ENCODE measurements at places on chromosomes 12 and 14. TPM values are rescaled to one million over a fixed set of nuclear protein-coding genes. Genes with fewer than 3 reads are reported as not detected.

The DAO gene
- not detected for total RNA-seq

GRCh38 chr12:76927170-76927784 is 48.5 kb upstream of the CSRP2 start:
- no peak overlapping the region for H3K4me3 ChIP-seq
- no peak overlapping the region for H3K27ac ChIP-seq
- H3K36me3 ChIP-seq: no peaks in the 10 kb centered on the region
- peak; percentile 29 for DNase-seq
- H3K27me3 ChIP-seq: no peaks in the 10 kb centered on the region

DNA sequence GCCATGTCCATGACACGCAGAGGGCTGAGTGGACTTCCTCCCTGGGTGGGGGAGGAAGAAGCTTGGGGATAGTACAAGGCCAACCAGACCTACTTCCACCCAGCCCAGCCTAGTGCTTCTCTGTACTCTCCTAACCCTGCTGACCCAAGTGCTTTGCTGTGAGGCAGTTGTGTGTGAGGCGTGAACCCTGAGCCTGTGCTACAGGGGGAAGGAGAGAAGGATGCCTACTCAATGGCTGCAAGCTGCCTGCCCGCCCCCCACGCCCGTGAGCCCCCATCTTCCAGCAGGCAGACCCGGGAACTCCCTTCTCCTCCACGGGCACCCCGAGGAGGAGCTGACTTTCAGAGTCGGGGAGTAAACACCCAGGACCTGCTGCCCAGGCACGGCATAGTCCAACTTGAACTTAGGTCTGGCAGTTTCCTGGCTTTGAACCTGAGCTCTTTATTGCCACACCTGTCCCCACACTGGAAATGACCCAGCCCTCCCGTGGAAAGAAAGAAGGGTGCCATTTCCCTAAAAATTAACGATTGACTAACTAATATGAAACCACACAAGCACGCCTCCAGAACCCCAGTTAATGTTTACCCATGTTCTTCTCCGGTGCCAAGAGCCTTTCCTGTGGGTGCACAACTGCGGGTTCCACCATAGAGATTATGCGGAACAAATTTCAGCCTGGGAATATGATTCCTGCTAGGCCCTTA is 10.8 kb downstream of the ALDH2 start:
- H3K27ac ChIP-seq: peak overlapping the region; percentile 94
- peak; percentile 87 for DNase-seq
- H3K4me1 ChIP-seq: peaks cover 84% of the 10 kb centered on the region
- peaks cover 38% of the 10 kb centered on the region for H3K36me3 ChIP-seq
- no peaks in the 10 kb centered on the region for H3K27me3 ChIP-seq
- H3K4me3 ChIP-seq: no peak overlapping the region

The ADAM21 gene
- total RNA-seq: not detected

The MYH6 gene
- total RNA-seq: not detected

DNA sequence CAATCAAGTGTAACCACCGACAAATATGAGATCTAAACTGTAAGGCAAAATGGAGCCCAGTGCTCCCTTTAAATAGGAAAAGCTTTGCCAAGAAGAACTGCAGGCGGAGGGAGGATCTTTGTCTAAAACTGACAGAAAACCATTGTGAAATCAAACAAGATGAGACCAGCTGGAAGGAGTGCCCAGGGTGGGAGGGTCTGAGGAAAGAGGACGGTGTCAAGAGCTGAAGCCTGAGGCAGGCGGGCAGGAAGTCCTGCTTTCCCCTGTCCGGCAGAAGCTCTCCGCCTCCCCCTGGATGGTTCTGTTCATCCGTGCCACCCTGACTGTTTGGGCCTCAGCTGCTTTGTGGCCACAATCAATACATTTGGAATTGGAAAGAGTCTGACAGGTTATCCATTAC is 37.5 kb downstream of the CDC42BPB start:
- no peaks in the 10 kb centered on the region for H3K27me3 ChIP-seq
- H3K36me3 ChIP-seq: peaks cover 3% of the 10 kb centered on the region
- DNase-seq: no peak
- no peak overlapping the region for H3K4me3 ChIP-seq

DNA sequence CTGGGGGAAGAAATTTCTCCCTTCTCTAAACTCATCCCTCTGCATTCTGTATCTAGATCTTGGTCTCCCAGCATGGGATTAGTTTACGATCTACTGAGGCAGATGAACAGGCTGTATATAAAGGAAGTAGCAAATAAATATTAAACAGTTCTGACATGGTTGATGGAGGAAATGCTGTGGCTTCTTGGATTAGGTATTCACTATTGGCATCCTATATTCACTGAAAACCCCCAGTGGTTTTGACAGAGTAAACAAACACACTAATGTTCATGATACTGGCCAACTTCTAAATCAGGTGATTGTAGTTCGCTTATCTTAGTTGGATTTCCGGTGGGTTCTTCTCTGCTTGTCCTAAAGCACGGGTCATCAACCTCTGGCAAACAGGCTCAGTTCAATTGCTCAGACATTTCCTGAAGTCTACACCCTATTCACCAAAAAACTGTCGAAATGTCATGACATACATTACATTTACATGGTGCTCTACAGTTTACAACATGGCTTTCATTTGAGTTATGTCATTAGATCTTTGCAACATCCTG is 433.9 kb downstream of the EGLN3 start:
- no peaks in the 10 kb centered on the region for H3K27me3 ChIP-seq
- no peak overlapping the region for H3K27ac ChIP-seq
- DNase-seq: no peak
- no peak overlapping the region for H3K4me3 ChIP-seq
- H3K36me3 ChIP-seq: no peaks in the 10 kb centered on the region
- no peaks in the 10 kb centered on the region for H3K4me1 ChIP-seq

DNA sequence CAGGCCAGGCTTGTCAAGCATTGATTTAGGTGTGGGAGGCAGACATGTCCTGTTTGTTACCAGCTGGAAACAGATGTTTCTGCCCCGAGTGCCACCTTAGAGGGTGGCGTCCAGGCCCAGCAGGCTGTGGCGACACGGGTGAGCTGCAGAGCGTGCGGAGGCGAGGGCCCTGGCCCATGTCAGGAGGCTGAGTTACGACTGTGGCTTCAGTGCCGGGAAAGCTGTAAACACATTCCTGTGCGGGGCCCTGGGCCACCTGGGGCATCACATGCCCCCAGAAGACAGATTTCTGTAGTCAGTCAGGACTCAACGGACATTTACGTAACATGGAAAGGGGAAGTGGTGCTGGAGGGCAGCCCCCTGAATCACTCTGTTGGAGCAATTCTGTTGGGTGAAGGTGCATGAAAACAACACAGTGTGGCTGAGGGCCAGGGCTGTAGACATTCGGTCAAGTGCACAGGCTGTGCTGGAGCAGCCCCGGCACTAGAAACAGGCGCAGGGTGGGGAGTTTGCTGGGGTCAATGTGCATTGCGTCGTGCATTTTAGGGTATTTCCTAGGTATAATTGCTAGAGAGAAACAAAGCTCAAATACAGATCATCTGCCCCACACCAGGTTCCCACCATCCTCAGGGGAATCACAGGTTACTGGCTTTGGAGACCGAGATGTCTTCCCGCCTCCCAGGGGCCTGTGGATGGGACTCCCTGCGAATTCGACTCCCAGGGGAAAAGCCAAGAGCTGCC is 291.8 kb downstream of the TMEM121 start:
- no peaks in the 10 kb centered on the region for H3K36me3 ChIP-seq
- H3K27me3 ChIP-seq: no peaks in the 10 kb centered on the region
- H3K4me3 ChIP-seq: no peak overlapping the region
- peak; percentile 26 for DNase-seq
- no peaks in the 10 kb centered on the region for H3K4me1 ChIP-seq

DNA sequence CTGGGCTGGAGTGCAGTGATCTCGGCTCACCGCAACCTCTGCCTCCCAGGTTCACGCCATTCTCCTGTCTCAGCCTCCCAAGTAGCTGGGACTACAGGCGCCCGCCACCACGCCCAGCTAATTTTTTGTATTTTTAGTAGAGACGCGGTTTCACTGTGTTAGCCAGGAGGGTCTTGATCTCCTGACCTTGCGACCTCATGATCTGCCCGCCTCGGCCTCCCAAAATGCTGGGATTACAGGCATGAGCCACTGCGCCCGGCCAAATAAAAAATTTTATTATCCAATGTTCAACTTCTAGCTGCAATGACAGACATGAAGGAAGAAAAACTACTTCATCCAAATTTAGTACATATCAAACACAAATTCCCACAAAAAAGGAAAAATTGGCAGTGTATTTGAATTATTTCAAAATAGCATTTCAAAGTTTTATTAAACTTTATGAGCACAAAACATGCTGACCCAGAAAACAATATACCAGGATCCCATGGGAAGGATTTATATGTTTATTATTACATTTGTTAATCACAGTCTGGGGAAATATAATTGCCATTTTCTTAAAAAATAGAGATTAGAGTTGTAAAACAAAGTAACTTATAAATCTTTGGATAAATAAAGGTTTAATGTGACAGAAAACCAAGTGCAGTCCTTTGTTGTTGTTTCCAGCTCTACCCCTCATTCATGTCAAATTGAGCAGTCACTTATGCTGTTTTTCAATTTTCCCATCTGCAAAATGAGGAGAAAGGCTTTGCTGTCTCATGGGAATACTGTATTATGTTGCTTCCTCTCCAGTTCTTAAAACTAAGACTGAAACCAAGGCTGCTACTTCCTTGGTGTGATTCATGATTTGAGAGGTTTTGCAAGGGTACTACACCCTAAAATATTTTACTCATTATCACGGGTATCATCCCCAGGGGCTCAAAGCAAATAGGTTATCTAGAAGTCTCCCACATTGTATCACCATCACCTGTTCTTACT is 155.2 kb upstream of the AVPR1A start:
- no peaks in the 10 kb centered on the region for H3K27me3 ChIP-seq
- DNase-seq: peak; percentile 12
- H3K27ac ChIP-seq: no peak overlapping the region
- no peaks in the 10 kb centered on the region for H3K4me1 ChIP-seq

GRCh38 chr12:76784600-76785051 is 20.7 kb downstream of the ZDHHC17 start:
- H3K36me3 ChIP-seq: no peaks in the 10 kb centered on the region
- no peak overlapping the region for H3K4me3 ChIP-seq
- DNase-seq: peak; percentile 77
- no peaks in the 10 kb centered on the region for H3K27me3 ChIP-seq

GRCh38 chr14:64637735-64638473 is 66.3 kb upstream of the PLEKHG3 start:
- H3K36me3 ChIP-seq: no peaks in the 10 kb centered on the region
- H3K4me3 ChIP-seq: no peak overlapping the region
- no peak for DNase-seq

The DPF3 gene
- 1.0 TPM for total RNA-seq

The KLRC2 gene
- total RNA-seq: 10.4 TPM

DNA sequence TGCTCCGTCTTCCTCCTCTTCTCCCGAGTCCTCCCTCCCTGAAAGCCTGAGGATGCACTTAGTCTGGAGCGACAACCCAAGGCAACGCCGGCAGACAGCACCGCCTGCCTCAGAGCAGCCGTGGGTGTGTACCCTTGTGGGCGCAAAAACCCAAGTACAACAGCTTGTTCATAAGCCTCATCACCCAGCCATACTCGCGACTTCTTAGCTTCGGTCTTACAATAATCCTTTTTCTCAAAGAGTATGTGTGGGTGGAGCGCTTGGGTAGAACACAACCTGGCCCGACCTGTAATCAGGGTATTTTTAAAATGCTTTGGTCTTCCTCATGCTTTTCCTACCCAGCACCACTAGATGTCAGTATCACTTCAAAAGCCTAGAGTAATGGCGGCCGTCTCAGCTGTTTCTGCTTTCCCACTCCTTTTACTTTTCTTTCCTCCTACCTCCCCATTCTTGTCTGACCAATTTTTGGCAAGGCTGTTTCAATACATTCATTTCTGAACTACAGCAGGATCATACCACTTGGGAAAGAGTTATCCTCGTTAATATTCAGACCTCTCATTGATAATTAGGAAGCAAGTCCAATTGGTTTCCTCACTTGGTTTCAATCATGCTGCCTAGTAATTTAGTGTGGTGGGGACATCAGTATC is 198.9 kb downstream of the EPS8 start:
- H3K36me3 ChIP-seq: no peaks in the 10 kb centered on the region
- H3K27me3 ChIP-seq: no peaks in the 10 kb centered on the region
- H3K27ac ChIP-seq: peak overlapping the region; percentile 36
- H3K4me3 ChIP-seq: peak overlapping the region; percentile 30
- peak; percentile 53 for DNase-seq
- H3K4me1 ChIP-seq: peaks cover 5% of the 10 kb centered on the region

DNA sequence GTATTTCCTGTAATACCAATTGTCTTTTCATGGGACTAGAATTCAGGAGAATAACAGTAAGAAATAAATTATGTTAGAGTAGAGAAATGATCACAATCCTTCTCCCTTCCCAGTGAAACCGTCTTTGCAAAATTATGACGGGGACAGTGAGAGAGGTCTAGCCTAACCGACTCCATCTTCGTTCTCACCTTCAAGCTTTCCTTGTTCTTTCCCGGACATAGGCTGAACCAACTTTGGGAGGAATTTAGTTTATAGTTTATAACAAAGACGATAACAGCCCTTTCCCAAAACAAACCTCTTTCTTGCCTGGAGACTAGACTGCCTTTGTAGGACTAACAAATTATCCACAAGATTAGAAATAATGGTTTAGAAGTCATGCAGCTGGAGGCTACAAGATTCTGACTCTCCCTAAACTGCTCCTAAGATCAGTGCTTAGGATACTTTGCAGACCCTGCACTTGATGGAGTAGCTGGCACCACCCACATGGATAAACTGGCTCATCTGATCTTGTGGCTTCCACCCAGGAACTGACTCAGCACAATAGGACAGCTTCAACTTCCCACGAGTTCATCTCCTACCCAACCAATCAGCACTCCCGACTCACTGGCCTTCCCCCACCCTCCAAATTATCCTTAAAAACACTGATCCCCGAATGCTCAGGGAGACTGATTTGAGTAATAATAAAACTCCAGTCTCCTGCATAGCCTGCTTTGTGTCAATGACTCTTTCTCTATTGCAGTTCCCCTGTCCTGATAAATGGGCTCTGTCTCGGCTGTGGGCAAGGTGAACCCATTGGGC is 521.2 kb upstream of the TBX3 start:
- H3K4me1 ChIP-seq: no peaks in the 10 kb centered on the region
- H3K27ac ChIP-seq: no peak overlapping the region
- no peaks in the 10 kb centered on the region for H3K27me3 ChIP-seq
- no peaks in the 10 kb centered on the region for H3K36me3 ChIP-seq
- no peak for DNase-seq
- H3K4me3 ChIP-seq: no peak overlapping the region

DNA sequence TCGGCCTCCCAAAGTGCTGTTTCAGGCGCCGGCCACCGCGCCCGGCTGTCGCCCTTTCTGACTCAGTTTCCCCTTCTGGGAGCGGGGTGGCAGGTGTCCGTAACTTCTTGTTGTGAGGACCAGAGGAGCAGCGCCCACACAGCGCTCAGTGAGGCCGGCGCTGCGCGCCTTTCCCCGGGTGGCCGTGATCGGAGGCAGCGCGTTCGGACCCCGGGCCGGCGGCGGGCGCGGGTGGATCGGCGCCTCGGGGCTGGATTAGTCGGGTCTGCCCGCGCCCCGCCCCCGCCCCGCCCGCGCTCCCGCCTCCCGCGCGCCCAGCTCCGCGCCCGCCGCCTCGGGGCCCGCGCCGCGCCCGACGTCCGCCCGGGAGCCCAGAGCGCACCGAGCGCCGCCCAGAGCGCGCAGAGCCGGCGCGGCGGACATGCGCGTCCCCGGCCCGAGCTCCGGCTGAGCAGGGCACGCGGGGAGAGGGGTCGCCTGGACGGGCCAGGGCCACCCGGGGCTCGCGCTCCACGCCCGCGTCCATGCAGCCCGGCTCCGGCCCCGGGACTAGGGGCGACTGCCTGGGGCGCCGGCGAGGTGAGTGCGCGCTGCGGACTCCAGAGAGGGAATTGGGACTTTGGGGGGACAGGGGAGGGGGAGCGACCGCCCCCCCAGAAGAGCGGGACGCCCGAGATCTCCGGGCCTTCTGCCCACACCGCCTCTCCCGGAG is 50.6 kb downstream of the LRCOL1 start:
- H3K4me1 ChIP-seq: peaks cover 21% of the 10 kb centered on the region
- H3K27ac ChIP-seq: peak overlapping the region; percentile 47
- H3K4me3 ChIP-seq: peak overlapping the region; percentile 67
- peak; percentile 49 for DNase-seq
- no peaks in the 10 kb centered on the region for H3K27me3 ChIP-seq
